Activated CD4-positive, CD25-positive, alpha-beta regulatory T cell treated with anti-CD3 and anti-CD28 coated beads, Interleukin-2, amount 50 U/mL, for 16 hours (primary cell): ENCODE measurements at places on chromosomes 1 and 21.

DNA sequence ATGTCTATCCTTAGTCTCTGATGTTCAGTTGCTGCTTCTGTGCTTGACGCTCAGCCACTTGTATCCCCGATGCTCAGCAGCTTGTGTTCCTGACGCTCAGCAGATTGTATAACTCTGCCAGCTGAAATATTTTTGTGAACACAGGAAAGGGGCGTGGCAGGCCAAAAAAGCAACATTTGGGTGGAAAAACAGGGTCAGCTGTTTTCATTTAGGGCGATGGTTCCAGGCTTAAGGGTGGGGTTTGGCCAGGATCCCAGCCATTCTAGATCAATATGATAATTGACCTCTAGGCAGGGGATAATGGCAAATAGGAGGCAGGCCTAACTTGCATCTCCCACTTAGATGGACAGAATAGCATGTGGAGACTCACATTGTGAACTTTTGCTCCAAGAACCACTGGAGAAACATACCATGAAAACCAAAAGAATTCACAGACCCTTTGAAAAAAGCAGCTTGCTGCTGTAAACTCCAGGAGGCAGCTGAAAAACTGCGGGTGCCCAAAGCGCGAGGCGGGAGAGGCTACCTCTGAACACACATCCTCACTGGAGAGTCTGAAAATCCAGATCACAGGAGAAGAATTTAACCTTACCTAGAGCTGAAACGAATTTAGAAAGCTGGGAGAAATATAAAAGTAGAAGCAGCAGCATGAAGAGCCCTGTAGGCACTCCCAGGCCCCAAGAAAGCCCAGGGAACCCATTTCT, 58.3 kb downstream of the ZNF648 start:
- DNase-seq, result no peak

DNA sequence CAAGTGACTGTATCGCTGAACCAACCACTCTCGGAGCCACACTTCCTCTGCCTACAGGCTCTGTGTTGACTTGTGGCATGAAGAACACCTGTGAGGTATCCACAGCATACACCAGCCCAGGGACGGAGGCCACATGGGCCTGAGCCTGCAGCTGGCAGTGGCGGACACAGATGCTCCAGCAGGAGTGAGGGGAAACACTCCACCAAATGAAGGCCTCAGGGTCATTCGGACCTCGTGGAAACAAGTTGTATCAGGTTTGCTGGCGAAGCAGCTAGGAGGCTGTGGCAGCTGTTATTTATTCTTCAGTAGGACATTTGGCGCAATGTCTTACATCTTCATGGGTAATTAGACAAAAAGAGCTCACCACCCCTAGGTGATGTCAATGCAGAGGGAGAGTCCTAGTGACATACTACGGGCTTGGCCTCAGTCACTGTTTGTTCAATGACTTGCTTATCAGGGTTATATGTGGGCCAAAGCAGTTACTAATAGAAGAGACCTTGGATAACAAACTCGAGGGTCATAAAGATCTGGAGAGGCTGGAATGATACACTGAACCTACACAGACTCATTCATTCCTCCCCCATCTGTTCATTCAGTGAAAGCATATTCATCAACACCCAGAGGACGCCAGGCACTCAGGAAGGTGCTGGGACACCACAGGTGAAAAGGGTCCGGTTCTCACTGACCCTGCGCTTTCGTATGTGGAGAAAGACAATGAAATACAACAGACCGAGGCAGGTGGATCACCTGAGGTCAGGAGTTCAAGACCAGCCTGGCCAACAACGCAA, 11.6 kb upstream of the ETS2 start:
- DNase-seq, result no peak

- DNase-seq, result no peak
Observed at GRCh38 chr1:167819849-167820683, 93.9 kb downstream of the ADCY10 start.

DNA sequence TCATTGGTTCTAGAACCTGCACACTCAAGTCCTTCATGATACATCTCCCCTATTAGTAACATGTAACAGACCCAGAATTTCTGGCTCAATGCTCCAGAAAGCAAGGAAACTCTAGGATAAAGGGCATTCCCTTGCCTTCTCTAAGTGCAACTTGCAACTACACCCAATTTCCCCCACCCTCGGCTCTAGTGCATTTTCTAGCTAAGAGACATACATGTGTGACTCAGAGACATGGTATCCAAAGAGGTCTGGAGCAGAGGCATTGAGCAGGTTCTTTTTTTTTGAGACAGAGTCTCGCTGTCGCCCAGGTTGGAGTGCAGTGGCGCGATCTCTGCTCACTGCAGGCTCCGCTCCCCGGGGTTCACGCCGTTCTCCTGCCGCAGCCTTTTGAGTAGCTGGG, 132.9 kb downstream of the ZC3H11B start:
- no peak for DNase-seq

DNA sequence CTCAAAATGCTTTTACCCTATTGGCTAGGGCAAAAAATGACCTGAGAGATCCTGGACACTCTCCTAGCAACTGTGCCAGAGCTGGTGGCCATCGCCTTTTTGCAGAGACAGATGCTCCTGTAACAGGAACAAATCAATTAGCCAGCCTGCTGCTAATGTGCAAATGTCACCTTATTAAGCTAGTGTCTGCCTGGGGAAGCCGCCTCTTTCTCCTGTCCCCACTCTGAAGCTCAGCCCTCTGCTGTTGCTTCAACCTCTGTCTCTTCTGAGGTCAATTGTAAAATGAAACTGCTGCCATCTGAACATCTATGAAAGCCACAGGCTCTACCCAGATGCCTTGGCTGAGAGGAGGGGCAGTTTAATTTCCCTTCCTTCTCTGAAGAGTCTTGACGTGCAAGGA, 85.5 kb upstream of the CACNA1E start:
- no peak for DNase-seq

DNA sequence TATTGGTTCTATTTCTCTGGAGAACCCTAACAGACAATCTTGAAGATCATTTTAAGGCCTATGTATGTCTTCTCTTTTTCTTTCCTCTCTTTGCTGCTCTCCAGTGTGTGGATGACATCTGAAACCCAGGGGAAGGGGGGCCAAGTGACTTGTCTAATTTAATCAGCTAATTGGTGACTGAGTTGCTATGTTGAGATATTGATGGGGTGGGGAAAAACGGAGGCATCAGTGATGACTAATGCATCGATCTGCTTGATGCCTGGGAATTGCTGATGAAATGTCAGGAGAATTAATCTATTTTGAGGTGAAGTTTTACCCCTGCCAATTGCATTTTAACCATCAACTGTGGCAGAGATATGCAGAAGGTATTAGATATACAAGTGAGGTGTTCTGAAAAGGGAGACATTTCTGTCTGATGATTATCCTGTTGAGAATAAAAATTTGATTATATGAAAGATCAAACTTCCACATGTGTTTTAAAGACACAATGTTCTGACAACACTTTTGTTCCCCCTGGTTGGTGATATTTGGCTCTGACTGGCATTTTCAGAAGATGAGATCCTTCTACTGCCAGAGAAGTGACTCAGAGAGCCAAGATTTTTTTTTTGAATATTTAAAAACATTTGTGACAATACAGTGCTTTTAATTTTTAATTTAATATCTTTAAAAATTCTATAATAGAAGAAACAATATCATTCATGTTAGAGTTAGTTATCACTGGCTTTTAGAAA, 18.7 kb upstream of the PTGFR start:
- no peak for DNase-seq

GRCh38 chr1:246280551-246280950, 226.5 kb downstream of the SMYD3 start:
- no peak for DNase-seq

DNA sequence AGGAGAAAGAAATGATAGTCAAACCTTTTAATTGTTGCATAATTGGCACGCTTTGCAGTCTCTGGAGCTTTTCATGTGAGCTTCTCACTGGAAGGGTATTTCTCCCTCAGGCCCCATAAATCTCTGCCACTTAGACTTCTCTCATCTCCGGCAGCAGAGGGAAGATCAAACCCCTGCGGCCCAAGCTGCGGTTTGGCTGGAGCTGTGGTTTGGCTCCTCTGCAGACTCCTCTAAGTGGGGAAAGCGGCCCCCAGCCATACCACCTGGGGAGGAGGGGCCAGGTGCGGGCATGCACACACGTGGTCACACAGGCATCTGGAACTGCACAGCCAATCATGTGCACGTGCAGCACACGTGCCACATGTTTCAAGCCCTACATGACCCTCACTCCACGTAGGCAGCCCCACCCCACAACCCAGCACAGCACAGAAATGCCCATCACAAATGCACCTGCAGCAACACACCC, 58.3 kb downstream of the UBE2T start:
- DNase-seq, result no peak

DNA sequence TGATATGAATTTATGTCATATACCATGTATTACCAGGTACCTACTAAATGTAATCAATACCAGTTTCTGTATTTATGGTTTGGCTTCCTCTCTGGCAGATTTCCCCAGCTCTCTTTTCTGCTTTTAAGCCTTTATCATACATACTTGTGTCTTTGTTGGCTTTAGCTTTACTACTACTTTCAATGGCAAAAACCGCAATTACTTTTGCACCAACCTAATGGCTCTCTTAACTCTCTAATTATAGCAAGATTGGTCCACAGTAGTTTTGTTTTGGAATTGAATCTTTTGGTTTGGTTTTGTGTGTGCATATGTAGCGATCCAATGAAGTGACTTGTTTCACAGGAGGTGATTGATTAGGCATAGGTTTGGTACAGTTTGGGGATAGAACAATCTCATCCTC, 93.6 kb downstream of the ATG4C start:
- no peak for DNase-seq

- no peak for DNase-seq
Observed at GRCh38 chr1:42927920-42928505, 30.7 kb downstream of the SLC2A1 start.

- DNase-seq, result no peak
Observed at GRCh38 chr1:224809613-224810012, 119.9 kb upstream of the DNAH14 start.

DNA sequence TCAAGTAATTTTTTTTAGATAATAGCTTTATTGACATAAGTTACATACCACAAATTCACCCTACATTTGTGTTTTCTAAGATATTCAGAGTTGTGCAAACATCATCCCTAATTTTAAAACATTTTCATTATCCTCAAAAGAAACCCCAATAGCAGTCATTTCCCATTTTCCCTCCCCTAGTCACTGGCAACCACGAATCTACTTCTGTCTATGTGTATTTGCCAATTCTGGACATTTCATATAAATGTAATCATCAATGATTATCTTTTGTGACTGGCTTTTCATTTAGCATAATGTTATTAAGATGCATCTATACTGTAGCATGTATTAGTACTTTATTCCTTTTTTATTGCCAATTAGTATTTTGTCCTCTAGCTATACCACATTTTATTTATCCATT, 88.8 kb upstream of the SLFNL1 start:
- no peak for DNase-seq
